ENCODE measurements at places on chromosomes 11 and 22.

GRCh38 chr11:126925321-126926093, 75.1 kb downstream of the KIRREL3 start:
- no peak for DNase-seq

GRCh38 chr11:86374586-86374985, at the start of gene CCDC81:
Gene CCDC81 (plus strand): TSS chr11:86374887. CDS start chr11:86375164, 277 bp downstream.
- DNase-seq, result no peak

DNA sequence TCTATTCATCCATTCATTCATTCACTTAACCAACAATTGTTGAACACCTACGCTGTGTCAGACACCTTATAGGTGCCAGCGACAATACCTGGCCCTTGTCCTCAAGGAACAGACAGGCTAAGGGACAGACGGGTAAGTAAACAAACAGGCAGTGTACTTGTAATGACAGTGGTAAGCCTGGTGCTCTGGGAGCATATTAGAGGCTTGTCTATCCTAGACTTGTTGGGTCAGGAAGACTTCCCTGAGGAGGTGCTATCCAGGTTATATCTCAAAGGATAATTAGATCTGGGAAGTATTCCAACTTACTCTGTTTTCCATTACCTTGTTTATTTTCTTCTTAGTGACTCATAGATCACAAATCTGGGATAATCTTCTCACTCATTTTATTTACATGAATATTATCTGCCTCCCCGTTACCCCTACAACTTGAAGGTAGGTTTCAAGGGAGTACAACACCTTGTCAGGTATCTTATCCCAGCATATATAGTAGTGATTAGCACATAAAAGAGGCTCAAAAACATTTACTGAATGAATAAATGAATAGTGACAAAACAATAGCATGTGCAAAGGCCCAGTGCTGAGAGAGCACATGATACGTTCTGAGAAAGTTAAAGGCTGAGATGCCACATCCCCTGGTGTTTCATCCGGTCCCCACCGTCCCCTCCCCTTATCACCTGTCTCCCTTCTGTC, 75.3 kb upstream of the NCAM1 start:
- DNase-seq, result no peak

GRCh38 chr11:110200241-110200640, 96.2 kb downstream of the RDX start:
- no peak for DNase-seq

- DNase-seq, result no peak
These were observed 32.9 kb downstream of the PPME1 start for GRCh38 chr11:74203966-74204365.

GRCh38 chr11:73235236-73235786, 17.2 kb downstream of the P2RY2 start:
- no peak for DNase-seq

GRCh38 chr11:110112457-110112856, 19.3 kb downstream of the ZC3H12C start:
- no peak for DNase-seq

- no peak for DNase-seq
These were observed 333.6 kb upstream of the NCAM1 start for GRCh38 chr11:112627588-112628045.

DNA sequence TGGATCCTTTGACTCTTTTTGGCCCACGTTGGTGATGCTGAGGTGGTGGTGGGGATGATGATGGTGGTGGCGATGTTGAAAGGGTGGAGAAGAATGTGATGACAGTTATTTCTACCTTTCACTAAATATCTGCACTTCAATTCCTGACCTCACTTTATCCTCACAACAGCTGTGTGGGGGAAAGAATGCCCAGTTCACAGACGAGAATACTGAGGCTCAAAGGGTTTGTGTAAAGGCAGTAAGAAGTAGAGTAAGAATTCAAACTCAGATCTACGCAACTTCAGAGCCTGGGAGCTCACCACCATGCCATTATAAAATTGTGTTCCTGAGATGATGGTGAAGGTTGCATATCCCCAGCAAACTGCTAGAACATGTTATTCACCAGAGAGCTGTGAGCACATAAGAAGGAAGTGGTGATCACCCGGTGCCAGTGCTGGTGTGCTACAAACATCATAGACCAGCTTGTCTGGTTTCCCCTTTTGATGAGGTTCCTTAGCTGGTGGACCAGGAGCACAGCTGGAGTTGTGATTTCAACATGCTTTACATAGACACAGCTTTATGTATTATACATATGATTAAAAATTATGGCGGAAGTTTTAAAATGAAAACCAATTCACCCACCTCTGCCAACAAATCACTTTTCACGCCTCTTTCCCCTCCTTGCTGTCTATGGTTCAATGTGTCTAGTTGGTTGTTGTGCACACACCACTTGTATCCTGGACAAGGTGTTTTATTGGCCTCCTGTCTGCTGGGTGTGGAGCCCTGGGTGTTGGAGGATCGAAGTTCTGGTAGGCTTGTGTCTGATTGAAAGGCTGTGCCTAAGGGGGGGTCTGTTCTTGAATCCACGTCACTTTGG, 6.2 kb downstream of the ST14 start:
- no peak for DNase-seq

GRCh38 chr11:86509588-86509974, 134.9 kb downstream of the CCDC81 start:
- no peak for DNase-seq

DNA sequence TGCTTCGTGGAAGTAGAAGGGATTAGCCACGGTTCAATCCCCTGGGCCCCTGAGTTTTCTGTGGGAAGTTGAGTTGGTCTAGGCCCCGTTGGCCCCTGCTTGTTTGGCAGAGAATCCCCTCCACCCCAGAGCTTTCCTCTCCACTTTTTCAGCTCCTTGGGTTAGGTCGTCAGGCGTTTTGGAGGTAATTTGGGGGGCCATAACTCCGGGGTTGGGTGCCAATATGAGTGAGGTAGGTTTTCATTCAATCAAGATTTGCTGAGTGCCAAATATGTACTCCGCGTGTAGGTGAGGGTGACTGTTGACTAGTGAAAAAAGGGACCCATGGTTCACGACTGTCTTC, 590 bp downstream of the ATG13 start:
- no peak for DNase-seq

- no peak for DNase-seq
These were observed 1099.2 kb downstream of the FAM181B start for GRCh38 chr11:81634483-81634882.

DNA sequence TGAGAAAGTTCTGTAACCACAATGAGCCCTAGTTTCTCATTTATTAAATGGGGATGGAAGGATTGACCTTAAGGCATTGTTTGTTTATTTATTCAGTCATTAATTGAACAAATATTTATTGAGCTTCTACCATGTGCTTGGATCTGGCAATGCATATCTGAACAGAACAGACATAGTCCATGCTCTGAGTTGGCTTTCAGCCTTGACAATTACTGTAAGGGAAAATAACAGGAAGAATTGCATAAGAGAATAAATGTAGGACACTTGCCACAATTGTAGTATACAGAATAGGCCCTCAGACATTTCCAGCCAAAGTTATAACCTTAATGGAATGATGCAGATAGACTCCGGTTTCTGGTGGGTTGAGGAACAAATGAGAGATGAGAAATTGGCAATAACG, 160.5 kb upstream of the TTC12 start:
- no peak for DNase-seq

DNA sequence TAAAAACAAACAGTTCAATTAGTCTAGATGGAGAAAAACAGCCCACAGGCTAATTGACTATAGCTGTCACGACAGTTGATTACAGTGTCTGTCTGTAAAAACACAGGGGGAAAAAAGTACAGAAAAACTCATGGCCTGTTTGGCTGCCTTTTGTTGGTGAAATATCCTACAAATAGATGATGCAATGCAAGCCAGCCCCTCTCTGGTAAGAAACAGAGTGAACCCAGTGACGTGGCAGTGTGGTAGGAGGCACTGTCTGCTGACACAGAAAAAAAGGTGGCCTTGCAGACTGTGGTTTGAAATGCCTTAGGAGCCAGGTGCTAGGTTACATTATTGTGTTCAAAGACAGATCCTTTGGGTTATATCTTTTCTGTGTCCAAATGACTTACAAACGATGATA, 431.4 kb upstream of the CCDC90B start:
- no peak for DNase-seq

DNA sequence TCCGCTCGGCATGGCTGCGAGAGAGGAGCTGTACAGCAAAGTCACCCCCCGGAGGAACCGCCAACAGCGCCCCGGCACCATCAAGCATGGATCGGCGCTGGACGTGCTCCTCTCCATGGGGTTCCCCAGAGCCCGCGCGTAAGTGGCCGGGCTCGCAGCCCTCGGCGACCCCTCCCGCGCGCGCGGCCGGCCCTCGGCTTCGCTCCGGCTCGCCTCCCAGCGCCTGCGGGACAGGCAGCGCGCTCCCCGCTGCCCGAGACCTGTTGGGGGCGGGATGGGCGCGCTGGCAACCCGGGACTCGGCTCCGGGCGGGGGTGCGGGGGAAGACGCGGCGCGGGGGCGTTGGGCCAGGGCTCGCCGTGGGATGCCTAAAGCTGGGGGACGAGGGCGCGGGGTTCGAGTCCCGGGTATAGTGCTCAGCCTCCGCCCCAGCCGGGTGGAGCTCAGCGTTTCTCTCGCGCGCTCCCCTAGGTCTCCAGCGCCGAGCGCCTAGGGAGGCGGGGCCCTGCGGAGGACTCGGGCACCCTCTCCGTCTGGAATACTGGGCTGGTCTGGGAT, 630 bp downstream of the UBASH3B start:
- no peak for DNase-seq

DNA sequence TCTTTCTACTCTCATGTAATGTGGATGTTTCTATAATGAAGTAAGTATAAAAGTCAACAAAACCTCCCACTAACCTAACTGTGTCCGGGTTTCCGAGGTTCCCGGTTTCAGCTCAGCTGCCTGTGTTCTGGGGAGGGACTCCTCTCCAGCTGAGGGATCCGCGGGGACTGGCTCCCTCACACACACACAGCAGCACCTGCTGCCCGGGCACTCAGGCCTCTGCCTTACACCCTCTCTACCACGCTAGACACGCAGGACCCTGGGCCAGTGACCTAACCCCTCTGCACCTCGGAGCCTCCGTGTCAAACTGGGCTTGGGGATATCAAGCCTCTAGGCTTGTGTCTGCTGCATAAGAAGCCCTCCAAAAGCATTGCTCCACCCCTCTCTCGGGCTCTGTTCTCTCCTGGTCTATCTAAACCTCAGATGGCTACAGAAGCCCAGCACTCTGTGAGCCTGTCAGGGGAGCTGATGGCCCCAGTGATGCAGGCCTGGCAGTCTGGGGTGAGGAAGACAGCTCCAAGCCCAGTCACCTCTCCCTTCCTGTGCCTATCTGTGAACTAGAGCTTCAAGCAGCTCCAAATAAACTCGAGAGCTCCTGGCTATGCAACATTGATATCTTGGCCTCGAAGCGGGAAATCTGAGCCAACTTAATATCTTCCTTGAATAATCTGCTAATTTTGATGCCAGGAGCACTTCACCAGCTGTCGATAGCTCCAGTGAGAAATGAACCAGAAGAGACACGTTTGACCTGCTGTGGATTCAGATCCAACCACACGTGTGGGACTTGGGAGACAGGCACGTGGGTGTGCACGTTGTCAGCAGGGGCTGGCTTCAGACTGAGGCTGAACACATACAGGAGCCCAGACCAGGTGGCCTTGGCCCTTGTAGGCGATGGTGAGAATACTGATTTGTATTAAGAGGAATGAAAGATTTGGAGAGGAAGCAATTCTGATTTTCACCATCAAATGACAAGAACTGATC, 232.7 kb upstream of the B3GAT1 start:
- no peak for DNase-seq

DNA sequence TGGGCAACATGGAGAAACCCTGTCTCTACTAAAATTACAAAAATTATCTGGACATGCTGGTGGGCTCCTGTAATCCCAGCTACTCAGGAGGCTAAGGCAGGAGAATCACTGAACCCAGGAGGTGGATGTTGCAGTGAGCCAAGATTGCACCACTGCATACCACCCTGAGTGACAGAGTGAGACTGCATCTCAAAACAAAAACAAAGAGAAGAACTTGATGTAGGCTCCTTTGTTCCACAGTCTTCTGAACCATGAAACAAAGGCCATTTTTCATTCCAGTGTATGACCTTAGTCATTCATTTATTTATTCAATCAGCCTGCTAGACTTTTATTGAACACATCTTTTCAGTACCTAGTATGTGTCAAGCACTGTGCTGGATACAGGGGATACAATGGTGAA, 369.6 kb downstream of the FAT3 start:
- no peak for DNase-seq

DNA sequence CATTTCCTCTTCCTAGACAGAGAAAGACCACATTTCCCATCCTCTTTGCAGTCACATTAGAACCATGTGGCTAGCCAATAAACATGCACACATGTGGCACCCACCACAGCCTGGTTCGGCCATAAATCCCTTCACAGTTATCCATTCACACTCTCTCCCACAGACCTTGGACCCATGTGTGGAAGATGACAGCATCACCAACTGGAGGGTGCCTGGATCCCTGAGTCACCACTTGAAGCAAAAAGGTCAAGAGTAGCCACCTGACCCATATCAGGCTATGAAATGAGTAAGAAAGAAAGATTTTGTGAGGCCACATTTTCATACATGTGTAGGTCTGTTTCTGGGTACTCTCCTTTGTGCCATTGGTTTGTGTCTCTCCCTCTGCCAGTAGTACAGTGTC, 9.0 kb upstream of the TMEM121B start:
- DNase-seq, result no peak

DNA sequence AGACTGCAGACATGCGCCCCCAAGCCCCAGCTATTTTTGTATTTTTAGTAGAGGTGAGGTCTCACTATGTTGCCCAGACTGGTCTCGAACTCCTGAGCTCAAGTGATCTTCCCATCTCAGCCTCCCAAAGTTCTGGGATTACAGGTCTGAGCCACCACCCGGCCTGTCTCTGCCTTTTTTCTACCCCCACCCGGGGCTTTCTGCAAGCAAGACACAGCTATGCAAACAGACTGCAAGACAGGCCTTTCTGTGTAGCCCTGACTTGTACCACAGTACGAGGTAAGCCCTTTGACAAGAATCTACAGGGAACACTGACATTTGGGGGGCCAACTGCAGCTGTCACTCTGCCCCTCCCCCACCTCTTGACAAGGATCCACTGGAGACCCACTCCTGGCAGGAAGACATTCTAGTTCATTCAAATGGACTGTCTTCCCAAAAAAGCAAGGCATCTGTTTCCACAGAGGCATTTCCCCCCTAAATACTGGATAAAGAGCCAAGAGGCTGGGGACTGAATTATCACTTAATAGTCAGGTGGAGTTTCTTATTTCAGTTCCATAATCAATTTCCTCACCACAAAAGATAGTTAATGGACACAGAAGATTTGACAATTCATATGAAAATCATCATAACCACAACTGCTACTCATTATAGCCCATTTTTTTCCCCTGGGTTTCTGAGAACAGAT, 118.2 kb downstream of the ABTB2 start:
- DNase-seq, result no peak

GRCh38 chr11:118929501-118930093, 3.9 kb upstream of the BCL9L start:
- no peak for DNase-seq

- DNase-seq, result no peak
These were observed 3.0 kb upstream of the CHRNA10 start for GRCh38 chr11:3674189-3674588.

DNA sequence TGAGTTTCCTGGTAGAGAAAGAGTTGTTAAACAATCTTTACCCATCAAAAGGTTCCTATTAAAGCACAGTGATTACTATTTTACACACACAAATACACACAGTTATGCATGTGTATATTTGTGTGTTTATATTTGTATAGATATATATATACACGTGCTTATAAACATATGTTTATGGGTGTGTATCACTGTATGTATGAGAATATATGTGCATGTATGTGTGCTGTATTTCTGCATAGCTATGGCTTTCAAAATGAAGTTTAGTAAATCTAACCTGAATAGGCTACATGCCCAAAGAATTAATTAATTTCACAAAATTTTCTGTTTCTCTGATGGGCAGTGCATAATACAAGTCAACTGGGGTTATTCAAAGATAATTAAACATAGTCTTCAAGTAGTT, 723.1 kb upstream of the KIRREL3 start:
- DNase-seq, result no peak

Measured in stimulated activated CD8-positive, alpha-beta memory T cell treated with anti-CD3 and anti-CD28 coated beads, Interleukin-2, amount 100 ng/mL, for 1 hour (primary cell).